ENCODE measurements at places on chromosomes 2 and 18.
A peak's percentile ranks its signal among the peaks of the same experiment; 100 is the strongest.

GRCh38 chr18:49082714-49083688 lies 132.2 kb upstream of the SMAD7 start:
- ATAC-seq = no peak

DNA sequence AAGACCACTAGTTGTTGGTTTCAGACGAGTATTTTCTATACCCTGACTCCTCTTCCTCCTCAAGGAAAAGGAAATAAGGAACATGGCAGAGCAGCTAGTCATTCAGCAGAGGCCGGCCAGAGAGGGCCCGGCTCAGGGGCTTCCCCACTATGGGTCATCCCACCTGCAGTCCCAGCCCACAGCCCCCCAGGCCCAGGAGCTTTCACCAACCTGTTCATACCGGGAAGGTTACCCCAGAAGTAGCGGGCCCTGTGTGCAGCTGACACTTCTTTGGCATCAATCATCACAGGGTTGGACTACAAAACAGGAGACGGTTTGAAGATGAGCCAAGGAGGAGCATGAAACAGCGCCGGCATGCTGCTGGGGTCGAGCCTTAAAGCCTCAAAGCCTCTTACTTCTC lies 70.5 kb upstream of the POMC start:
- no peak for ATAC-seq

- no peak for ATAC-seq
These were observed 39.3 kb downstream of the MOGAT1 start for GRCh38 chr2:222710736-222711135.

DNA sequence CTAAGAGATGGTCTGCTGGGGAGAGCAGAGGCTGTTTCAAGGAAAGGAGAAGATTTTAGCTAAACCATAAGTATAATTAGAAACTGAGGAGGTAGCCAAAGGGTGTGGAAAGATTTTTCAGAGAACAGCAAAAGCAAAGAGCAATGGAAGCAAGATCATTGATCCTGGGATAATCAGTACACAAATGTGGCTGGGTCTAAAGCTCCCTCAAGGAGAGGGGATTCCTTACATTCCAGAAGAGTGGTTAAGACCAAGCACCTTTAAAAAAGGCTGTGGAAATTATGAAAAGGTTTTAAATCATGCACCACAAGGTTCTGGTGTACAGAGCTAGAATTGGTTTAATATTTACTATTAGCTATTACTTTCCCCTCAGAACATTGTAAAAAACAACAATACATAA lies 246.0 kb upstream of the UBE2E3 start:
- no peak for ATAC-seq

GRCh38 chr2:230592775-230593174 lies 119.9 kb upstream of the CAB39 start:
- ATAC-seq = peak; percentile 37

DNA sequence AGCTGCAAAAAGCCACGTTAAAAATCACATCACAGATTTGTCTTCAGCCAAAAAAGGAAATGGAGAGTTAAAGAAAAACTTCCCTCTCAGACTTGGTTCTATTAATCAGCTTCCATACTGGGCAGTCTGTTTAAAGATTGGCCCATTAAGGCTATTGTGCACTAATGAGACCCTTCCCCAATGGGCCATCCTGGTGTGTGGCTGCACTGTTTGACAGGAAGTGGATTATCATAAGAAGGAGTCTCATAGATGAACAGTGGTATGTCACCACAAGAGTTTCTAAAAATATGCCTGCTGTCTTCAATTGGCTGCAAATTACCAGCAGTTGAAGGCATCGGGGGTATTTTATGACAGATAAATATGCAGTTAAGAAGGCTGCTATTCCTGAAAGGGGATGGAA lies 247.6 kb upstream of the THSD7B start:
- ATAC-seq = no peak

GRCh38 chr2:149873936-149874335 lies 286.4 kb upstream of the MMADHC start:
- ATAC-seq = no peak

DNA sequence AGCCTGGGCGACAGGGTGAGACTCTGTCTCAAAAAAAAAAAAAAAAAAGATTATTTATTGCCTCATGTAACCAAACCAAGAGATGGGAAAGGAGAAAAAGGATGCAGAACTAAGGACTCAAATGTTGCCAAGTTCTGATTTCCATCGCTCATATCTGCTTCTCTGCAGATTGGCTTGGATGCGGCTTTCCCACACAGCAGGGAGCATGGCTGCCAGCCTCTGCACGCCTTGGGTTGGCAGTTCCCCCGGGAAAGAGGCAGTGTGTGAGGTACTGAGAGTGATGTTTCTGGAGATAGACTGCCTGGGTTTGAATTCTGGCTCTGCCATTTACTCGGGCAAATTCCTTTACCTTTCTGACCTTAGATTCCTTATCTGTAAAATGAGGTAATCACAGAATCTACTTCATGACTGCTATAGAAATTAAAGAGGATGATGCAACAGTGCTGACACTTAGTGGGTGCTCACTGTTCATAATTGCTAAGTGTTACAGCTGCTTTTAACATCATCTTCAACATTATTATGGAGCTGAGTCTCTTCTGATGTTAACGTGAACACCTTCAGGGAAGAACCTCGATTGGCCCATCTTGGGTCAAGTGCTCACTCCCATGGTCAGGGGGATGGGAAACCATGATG lies 68.8 kb downstream of the ACAA2 start:
- no peak for ATAC-seq

GRCh38 chr2:217722883-217723472 lies 279.8 kb downstream of the TNS1 start:
- ATAC-seq = no peak

DNA sequence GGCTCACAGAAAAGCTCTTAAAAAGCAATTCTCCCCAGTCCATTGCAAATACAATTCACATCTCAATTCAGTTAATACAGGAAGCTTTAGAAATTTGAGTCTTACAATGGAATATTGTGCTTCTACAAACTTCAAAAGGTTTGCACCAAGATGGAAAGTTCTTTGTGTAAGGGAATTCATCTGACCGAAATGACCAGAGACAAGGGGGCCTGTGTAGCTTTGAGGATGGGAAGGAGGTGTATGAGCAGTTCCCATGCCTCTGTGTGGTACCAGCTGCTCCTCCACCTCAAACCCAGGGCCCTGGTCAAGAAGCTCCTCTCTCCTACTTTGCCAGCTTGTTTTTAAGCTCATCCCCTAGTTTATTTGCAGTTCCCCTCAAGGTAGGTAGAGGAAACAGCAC lies 312.8 kb upstream of the PKDCC start:
- no peak for ATAC-seq

DNA sequence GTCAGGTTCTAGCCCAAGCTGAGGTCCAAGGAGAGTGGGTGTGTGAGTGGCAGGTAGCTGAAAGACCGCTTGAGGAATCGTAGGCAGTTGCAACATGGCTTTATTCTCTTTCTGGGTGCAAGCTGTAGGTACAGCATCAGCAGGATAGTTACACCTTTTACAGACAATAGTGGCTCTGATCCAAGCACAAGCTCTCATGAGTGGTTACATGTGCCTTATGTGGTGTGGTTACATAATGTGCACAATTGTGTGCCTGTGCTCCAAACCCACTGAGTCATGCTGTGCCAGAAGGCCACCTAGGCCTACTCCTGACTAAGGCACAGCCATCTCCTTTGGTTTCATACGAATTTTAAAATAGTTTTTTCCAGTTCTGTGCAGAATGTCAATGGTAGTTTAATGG lies 227.6 kb downstream of the SATB2 start:
- ATAC-seq = no peak

DNA sequence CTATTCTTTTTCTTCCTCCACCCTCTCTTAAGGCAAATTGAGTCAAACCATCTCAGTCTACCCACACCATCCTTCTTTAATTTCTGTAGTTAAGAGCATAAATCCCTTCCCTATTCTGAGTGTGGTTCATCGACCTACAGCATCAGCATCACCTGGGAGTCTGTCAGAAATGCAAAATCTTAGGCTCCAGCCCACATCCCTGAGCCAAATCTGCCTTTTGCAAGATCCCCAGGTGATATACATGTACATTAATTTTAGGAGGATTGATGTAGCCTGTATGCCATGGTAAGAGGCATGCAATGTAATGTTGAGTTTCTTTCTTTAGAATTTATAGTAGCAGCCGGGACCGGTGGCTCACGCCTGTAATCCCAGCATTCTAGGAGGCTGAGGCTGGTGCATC lies 151.7 kb upstream of the TNP1 start:
- no peak for ATAC-seq

GRCh38 chr2:234156326-234156725 lies 105.8 kb downstream of the SPP2 start:
- no peak for ATAC-seq

DNA sequence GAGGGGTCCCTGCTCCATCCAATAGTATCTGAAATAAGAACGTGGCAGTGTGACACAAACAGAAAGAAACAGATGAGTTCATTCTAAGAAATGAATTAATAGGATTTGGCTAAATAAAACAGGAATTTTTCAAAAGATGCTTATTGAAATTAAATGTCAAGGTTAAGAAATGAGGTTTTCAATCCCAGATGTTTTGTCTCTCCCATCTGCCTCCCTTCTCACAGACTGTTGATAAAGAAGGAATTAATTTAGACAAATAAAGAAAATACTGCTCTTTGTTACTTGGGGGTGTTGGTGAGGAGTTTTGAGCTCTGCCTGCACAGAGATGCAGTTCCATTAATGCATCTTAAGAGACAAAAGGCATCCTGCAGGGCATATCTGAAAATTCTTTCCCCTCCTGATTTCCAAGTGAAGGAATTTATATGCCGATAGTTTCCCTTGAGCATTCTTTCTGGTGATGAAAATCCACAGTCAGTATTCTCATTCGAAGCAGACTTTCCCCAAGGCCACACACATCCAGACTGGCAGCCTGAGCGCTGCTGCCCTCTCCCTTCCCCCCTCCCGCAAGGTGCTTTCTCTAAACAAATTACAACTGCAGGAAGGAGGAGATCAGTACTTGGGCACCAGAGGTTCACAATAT lies 385.4 kb upstream of the RND3 start:
- no peak for ATAC-seq

GRCh38 chr2:142870526-142870925 lies 6.9 kb upstream of the KYNU start:
- ATAC-seq = no peak

DNA sequence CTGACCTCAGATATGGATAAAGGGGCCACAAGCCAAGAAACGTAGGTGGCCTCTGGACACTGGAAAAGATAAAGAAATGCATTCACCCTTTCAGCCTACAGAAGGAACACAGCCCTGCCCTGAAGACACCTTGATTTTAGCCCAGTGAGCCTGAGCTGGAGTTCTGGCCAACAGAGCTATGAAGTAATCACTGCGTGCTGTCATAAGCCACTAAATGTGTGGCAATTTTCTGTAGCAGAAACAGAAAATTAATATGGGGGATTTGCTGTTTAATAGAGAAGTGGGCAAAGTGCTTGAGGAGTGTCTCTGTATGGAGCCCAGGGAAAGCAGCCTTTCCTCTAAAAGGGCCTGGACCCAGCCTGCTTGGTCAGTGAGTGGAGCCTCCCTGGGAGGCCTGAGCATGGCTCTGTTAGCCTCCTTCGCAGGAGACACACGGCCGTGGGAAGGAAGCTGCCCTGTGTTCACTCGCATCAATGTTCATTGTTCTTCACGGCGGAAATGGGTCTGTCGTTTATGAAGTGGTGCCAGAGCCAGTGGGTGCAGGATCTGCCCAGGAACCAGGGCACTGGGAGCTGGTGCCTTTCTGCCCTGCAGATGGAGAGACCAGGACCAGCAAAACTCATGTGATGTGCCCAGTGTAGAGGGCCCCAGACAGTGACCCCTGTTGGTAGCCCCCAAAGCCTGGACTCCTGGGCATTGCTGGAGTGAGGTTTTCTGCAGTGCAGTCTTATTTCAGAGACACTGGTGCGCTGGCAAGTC lies 268.9 kb downstream of the NDUFA10 start:
- ATAC-seq = no peak

GRCh38 chr2:164697688-164698461 lies 76.6 kb upstream of the GRB14 start:
- no peak for ATAC-seq

DNA sequence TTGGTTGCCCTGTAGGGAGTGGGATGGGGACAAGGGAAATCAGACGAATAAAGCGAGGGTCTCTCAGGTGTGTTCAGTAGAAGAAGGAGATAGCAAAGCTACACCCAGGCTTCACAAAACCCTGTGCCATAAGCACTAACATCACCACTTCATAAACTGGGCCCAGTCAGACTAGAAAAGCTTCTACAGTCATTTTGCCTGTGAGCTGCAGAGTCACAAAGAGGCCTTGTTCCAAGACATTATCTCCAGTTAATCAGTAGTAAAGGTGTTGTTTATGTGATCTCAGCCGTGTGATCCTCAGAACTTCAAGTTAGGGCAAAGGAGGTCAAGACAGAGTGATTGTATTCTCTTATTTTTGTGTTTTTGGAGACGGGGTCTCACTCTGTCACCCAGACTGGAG lies 148.0 kb downstream of the GALR1 start:
- ATAC-seq = no peak

GRCh38 chr2:67666386-67667053 lies 269.4 kb downstream of the ETAA1 start:
- ATAC-seq = no peak

DNA sequence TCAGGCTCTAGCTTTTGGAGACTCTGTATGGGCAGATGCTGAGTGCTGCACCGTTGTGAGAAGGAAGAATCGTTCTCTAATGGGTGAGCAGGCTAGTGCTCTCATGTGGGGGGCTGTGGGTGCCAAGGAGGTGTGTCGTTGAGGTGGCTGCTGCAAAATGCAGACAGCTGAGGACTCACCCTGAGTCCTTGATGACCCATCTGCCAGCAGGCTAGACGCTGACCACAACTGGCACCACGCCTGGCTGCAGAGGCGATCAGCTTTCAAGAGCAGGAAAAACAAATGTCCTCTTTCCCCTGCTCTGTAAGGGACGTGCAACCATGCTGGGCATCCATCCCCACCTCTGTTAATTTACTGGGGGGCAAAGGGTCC lies 48.2 kb downstream of the HAUS1 start:
- ATAC-seq = no peak

- ATAC-seq = no peak
These were observed 43.8 kb downstream of the AQP12A start for GRCh38 chr2:240735476-240735875.

GRCh38 chr2:200310545-200310971 lies 4.1 kb downstream of the SPATS2L start:
- ATAC-seq = no peak

- no peak for ATAC-seq
These were observed 137.6 kb upstream of the BCL2L11 start for GRCh38 chr2:110983133-110983532.

GRCh38 chr2:56537756-56538155 lies 354.0 kb downstream of the CCDC85A start:
- no peak for ATAC-seq

DNA sequence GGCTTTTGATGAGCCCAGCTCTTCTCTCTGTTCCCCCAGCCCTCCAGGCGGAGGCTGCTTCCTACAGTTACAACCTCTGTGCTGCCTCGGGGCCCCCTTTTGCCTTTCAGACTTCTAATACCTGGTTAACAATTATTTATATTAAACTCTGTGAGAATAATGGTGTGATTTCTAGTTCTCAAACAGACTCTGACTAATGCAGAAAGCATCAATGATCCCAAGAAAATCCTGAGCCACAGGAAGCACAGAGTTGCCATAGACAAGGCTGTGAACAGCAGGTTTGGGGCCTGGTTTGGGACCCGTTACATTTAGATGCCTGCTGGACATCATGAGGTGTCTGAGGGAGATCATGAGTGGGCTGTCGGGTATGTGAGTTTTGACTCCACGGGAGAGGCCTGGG lies 37.4 kb upstream of the MYO3B start:
- no peak for ATAC-seq

GRCh38 chr18:48024881-48025660 lies 94.6 kb upstream of the SMAD2 start:
- no peak for ATAC-seq

Measured in activated CD4-positive, CD25-positive, alpha-beta regulatory T cell treated with anti-CD3 and anti-CD28 coated beads, Interleukin-2, amount 50 U/mL, for 24 hours (primary cell).